ENCODE measurements at places on chromosomes 13 and 19.
A peak's percentile ranks its signal among the peaks of the same experiment; 100 is the strongest.

GRCh38 chr19:44757057-44757734 is 8.7 kb downstream of the BCL3 start:
- DNase-seq, result no peak

DNA sequence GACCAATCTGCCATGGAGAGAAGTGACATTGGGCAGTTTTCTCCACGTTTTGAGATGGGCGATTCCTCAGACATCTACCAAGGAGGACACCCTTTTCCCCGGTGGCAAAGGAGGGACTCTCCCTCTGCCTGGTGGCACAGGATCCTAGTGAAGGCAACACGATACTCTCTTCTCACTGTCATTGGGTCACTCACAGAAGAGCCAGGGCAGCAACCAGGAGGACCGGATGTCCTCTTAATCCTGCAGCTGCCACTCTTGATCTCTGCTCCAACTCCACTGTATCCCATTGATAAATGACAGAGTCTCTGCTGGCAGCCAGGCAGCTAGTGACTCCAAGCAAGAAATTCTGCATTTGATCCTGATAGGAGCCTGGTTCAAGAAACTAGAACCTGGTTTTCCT is 42.2 kb downstream of the COL4A2 start:
- DNase-seq, result no peak

GRCh38 chr13:74036373-74036772 is 97.8 kb downstream of the KLF12 start:
- peak; percentile 93 for DNase-seq

GRCh38 chr13:64849196-64849595 is 2380.9 kb downstream of the PCDH9 start:
- DNase-seq, result no peak

GRCh38 chr19:49387936-49388372 is at the start of gene KASH5:
Gene KASH5, plus strand, starts transcription at chr19:49388249. Its CDS starts 2,635 bp downstream, at chr19:49390884.
- peak; percentile 31 for DNase-seq

- DNase-seq, result no peak
Observed at GRCh38 chr19:55245236-55245904, 13.4 kb downstream of the PPP6R1 start.

DNA sequence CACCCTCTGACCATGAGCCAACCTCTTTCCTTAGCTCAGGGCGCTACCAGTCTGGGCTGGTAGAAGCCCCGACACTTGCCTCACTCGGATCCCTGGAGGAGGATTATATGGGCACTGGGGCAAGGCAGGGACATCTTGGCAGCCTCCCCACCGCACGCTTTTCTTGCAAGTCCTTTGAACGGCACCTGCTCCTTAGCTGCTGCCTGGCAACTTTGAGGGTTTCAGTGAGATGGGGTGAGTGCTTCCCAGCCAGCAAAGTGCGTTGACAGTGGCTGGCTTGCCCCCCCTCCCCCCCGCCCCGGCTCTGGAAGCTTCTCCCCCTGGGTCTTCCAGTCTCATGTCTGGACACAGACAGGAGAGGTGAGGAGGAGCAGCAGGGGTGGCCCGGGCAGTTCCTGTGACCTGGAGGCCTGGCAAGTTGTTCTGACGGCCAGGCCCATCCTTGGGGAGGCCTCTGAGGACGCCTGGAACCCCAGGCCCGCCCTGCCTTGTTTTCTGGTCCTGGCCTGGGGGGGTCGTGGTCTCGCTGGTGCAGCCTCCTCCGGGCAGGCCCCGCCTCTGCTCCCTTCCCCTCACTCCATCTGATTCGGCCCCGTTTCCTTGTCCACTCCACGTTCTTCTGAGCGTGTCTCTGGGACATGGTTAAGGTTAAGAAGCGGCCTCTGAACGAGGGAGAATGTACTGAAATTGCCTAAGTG is 75.2 kb downstream of the ATP11A start:
- no peak for DNase-seq

GRCh38 chr13:70894258-70894657 is 786.0 kb upstream of the KLHL1 start:
- DNase-seq, result no peak
